ENCODE measurements at places on chromosomes 4 and X.

- no peak for DNase-seq
Observed at GRCh38 chr4:69154021-69154420, 57.7 kb downstream of the UGT2B7 start.

- no peak for DNase-seq
Observed at GRCh38 chr4:99876946-99877345, 17.3 kb downstream of the LAMTOR3 start.

GRCh38 chrX:93229036-93229435, 444.3 kb downstream of the NAP1L3 start:
- DNase-seq: no peak

DNA sequence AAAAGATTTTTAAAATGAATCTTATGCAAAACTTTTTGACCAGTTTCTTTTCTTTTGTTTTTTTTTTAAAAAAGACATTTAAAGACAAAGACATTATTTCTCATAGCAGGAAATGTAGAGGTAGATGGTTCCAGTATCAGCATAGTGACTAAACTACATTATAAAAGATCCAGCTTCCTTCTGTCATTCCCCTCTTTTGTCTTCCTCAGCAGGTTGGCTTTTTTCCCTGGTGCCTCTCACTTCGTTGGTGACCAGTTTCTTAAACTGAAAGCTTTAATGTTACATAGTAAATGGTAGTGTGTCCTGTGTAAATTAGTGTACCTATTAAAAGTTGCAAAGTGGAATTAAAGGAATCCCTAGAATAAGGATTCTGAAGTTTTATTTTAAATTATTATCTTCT, 36.1 kb downstream of the DCK start:
- no peak for DNase-seq

DNA sequence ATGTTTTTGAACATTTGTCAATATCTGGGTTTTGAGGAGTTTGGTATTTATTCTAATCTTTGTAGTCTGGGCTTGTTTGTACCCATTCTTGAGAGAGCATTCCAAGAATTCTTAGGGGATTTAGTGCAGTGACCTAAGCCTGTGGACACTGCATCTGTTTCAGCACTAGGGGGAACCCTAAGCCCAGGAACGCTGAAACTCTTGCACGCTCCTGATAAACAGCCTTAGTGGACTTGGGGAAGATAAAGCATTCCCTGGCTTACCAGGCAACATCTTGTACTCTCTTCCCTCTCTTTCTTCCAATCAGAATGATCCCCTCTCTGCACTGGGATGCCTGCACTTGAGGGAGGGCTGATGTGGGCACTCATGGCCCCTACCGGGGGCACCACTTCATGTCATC, 654.9 kb upstream of the HTR2C start:
- DNase-seq: no peak

GRCh38 chr4:135372131-135372530, 1170.5 kb upstream of the PABPC4L start:
- no peak for DNase-seq

All from stimulated activated CD4-positive, alpha-beta T cell treated with anti-CD3 and anti-CD28 coated beads, Interleukin-12 subunit alpha, Interleukin-12 subunit beta, amount 100 ng/mL, for 24 hours (primary cell).